Activated CD8-positive, alpha-beta memory T cell treated with anti-CD3 and anti-CD28 coated beads for 48 hours (primary cell): ENCODE measurements at places on chromosomes 16 and 17.

GRCh38 chr16:67144943-67145342 lies 5.9 kb downstream of the B3GNT9 start:
- DNase-seq = no peak

DNA sequence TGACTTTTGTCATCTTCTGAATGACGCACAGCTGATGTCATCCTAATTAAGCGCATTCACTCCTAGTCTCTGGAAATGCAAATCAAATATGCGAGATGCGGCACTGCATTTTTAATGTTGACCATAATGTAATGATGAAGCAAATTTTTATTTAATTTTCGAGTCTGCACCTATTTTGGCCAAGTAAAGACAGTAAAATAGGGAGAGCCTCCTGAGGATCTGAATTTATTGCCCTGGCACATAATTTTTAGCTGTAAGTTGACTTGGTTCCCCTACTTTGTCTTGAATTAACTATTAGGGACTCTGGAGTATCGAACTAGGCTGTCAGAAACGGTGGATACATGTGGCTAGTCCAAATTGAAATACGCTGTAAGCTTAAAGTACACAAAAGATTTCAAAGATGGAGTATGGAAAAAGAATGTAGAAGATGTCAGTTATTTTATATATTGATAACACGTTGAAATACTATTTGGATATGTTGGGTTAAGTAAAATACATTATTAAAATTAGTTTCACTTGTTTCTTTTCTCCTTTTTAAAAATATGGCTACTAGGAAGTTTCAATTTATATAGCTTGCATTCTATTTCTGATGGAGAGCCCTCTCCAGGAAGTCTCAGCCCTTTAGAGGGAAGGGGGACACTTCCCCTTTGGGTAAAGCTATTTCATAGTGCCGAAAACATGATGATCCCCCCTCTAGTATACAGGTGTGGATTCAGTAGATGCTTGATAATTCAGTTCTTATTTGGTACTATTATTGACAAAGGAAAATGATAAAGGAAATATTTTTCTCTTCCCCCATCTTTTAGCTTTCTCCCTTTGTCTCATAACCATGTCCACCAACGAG lies 991 bp downstream of the KPNA2 start:
- DNase-seq = no peak

GRCh38 chr17:14297161-14297851 lies 3.6 kb upstream of the HS3ST3B1 start:
- no peak for DNase-seq

- DNase-seq = no peak
These were observed 33.2 kb upstream of the SHISA9 start for GRCh38 chr16:12868169-12868568.

GRCh38 chr17:8991514-8992285 lies 26.2 kb upstream of the PIK3R5 start:
- no peak for DNase-seq

- no peak for DNase-seq
These were observed 6.5 kb upstream of the ZFHX3 start for GRCh38 chr16:73054498-73054812.

DNA sequence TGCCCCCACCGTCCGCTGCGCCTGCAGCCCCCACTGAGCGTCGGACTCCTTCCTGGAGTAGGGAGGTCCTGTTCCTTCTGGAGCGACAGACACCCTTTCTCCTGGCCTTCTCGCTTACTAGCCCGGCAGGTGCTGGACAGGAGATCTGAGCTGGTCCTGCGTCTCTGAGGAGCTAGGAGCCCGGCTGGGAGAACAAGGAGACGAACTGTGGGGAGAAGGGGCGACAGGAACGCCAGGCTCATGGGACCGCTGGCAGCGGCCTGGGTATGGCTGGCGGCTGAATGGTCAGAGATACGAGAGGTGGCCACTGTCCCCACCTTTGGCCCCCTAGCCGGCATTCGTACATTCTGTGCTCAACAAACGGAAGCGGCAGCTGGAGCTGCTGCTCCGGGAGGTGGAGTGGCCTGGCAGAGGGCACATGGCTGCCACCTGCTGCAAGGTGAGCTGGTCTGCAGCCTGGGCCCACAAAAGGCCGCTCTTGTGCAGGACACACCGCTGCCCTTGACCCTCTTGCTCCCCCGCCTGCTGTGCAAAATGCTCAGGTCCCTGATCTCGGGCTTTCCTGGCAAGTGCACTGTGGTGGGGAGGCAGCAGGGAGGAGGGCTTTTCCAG lies 2066.7 kb downstream of the TP53TG3F start:
- no peak for DNase-seq

DNA sequence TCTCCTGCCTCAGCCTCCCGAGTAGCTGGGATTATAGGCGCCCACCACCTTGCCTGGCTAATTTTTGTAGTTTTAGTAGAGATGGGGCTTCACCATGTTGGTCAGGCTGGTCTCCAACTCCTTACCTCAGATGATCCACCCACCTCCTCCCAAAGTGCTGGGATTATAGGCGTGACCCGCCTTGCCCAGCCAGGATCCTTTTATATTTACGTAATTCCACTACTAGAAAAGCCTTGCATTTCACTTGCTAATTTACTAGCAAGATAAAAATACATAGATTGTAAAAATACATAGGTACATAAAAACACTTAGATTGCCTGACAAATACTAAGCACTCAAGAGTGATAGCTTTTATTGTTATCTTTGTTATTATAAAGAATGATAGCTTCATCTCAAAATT lies 47.5 kb downstream of the GDPD1 start:
- no peak for DNase-seq

DNA sequence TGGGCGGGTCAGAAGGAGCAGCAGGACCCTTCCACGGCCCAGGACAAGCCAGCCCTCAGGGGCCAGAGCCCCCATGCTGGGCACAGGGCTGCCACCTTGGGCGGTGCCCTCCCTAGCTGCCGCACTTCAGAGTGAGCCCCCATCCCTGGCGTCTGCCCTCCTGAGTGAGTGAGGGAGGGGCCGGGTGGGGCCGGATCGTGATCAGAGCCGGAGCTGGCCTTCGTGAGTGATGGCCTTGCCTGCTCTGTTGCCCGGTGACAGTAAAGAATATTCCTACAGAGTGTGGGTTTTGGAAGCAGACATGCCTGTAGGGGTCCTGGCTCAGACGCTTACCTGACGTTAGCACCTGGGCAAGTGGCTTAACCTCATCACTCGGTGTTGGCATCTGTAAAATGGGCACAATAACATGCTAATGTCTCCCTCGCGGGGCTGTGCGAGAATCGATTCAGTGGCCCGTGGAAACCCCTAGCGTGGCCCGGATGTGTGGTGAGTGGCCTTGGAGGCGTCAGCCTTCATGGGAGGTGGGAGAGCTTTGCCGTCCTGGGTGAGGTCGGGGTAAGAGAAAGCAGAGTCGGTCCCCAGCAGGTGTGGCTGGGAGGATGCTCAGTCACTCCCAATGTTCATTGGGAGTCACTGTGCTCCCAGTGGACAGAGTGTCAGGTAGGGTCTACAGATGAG lies 26.1 kb downstream of the JPH3 start:
- no peak for DNase-seq

DNA sequence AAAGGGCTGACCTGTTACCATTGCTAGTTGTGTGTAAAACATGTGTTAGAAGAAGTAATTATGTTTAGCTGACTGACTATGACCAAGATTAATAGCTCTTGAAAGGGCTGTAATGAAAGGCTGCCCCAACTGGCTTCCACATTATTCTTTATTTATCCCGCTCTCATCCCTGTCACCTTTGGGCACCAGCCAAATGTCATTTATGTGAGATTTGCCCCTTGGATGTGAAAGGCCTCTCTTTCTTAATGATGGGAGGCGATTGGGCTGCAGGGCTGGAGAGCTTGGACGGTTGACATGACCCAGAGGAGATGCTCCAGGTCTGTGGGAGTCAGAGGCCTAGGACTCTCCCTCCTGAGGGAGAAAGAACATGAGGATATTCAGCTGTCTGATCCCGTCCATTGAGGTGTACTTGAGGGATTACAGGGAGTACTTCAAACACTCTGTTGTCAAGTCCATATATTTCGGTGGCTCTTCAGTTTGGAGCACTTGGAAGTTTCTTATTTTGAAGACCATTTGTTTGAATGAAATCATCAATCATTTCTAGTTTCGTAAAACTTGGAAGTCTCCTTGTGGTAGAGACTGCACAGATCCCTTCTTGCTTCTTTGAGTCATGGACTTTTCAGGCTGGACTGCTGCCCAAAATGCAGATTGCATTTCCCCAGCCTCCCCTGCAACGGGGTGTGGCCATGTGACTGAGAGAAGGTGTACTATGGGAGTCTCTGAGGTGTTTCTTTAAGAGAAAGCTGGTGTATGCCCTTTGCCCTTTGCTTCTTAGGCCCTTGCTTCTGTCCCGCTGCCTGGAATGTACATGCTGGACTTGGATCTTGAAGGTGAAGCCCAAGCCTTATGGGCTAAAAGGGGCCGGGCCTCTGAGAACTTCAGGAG lies 51.3 kb downstream of the FTO start:
- DNase-seq = no peak

DNA sequence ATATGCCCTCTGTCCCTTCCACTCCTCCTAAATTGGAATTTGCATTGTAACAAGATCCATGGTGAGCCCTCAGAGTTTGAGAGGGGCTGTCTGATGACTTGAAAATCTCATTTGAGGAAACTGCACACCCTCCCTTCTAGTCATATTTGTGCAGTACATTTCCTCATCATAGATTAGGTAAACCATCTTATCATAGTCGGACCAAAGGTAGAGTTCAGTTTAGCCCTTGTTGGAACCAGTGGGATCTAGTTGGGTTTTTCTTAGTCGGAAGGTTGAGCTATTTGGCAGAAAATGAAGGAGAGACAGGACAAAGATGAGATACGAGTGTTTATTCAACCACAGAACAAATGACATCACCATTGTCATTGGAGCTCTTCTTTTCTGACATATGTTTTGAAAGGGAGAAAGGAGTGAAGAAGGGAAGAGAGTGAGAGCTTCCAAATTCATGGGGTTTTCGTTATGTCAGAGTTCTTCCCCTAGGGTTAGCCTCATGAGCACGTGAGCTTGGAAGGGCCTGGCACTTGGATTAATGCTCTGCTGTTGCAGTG lies 15.8 kb upstream of the KRT20 start:
- no peak for DNase-seq
